ENCODE measurements at places on chromosomes 13 and 19.

DNA sequence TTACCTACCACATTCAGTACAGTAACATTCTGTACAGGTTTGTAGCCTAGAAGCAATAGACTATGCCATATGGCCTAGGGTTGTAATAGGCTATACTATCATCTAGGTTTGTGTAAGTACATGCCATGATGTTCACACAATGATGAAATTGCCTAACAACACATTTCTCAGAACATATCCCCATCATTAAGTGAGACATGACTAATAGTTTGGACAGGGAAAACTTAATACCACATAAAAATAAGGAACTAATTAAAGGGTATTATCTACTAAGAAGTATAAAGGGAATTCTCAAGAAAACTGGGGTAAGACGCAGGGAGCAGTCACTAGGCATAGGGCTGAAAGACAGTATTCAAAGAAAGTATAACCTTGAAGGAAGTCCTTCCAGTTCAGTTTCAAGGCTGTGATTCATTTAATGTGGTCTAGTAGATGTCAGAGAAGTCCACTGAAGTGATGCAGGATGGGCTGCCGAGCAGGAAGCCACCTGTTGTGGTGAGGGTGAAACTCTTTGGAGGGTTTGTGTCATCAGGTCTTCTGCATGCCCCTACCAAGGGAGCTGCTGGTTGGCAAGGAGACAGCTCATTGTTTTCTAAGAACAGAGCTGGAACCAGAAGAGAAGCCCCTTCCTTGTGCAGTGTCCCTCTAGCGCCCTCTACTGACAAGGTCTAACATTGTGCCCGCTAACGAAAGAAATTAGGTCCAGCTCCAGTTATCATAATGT lies 122.9 kb downstream of the OLFM4 start:
- no peak for DNase-seq

DNA sequence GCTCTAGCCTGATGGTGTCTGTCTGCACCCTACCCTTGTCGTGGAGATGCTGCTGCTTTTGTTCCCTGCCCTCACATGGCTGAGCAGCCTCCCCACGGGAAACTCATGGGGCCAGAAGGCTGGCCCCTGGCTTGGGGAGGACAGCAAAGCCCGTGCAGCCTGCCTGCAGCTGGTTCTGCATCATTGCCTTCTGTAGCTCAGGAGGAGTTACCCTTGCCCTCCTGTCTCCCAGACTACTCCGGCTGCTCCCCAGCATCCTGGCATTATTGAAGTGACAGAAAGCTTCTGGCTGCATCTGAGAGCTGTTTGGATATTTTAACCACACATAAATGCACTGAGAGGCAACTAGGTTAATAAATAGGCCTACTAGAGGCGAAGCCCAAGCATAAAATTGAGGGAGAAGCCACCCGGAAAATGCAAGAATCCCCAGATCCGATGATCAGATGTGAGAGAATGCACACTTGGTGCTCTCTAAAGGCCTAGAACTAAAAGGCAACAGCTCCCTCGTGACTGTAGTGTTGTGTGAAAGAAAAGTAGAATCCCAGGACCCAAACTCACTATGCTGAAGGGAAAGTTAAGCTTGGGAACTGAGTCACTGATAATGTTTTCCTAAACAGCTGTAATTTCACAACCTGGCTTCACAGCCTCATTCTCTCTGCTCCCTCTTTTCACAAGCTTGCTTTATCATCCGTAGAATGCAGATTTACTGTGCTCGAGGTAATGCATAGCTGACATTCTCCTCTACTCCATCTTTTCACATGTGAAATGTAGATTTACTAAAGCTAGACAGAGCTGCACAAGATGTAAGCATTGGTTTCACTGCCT lies 110.8 kb downstream of the TNFRSF19 start:
- DNase-seq = no peak

DNA sequence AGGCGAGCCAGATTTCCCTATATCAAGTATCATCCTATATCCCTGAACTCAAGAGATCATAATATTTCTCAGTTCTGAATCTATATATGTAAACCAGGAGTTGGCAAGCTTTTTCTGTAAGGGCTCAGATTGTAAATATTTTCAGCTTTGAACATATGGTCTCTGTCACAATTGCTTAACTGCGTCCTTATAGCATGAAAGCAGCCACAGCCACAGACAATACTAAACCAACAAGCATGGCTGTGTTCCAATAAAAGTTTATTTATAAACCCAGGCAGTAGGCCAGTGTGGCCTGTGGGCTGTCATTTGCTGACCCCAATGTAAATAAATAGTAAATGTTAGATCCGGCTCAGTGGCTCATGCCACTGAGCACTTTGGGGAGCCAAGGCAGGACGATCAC lies 12.2 kb upstream of the MYH14 start:
- no peak for DNase-seq

DNA sequence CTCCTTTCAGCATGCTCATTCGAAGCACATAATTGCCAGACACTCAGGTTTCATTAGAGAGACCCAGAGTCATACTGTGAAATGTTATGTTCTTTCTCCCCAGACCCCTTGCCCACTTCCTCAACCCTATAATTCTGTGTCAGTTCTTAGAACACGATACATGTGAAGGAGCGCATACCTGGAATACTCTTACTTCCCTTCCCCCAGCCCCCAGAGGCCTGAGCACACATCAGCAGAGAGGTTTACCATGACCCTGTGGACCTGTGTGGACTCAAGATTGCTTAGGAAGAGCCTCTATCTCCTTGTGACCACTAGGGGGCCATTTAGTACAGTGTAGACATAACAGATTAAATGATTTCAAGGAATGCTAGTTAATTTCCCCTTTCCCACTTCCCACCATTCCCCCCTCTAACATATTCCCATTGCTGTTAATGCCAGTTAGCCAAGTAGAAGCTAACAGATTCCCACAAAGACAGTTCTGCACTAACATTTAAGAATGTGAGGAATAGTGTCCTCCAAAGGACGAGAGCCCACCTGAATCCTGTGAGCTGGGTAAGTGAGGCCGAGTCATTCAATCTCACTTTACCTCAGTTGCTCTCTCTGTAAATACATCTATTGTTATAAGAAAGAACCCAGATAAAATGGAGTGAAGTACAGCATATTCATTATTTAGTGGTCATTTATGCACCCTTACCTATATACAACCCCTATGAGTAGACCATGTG lies 154.2 kb upstream of the MAB21L1 start:
- no peak for DNase-seq

GRCh38 chr19:46616631-46617322 lies 8.1 kb downstream of the PTGIR start:
- peak; percentile 47 for DNase-seq

DNA sequence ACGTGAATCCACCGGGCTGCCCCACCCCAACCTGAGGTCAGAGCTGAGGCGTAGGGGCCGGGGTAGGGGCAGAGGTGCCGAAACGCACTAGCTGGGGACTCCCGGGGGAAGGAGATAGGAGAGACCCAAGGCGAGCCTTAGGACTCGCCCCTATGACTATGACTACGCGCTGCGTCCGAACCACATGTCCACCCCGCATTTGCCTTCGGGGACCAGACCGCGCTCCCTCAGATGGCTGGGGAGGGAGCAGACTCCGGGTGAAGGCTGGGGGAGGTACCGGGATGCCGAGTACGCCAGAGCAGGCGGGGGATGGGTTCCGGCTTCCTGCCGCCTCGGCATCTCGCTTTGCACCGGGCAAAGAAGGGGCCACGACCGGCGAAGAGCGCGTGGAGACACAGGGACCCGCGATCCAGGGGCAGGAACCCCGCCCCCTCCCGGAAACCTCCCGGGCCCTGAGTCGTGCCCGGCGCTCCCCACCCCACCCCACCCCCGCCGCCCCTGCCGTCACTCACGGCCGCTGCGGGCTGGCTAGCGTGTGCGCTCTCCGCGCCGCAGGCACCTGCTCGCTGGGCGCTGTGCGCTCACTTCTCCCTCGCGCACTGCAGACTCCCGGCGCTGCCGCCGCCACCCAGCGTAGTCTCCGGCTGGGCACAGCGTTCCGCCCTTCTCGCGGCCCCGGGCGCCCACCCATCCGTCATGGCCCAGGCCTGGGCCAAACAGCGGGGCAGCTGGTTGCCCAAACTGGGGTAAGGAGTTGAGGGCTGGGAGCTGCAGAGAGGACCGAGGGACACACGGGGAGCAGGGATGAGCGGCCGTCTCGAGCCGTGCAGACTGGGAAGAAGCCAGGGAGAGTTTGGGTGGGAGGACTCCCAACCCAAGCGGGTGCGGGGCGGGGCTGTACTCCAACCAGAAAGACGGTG lies 622 bp upstream of the VSTM2B start:
- DNase-seq = no peak

GRCh38 chr13:54927538-54927937 lies 1898.9 kb downstream of the OLFM4 start:
- DNase-seq = no peak

- DNase-seq = no peak
These were observed 317.9 kb downstream of the MTUS2 start for GRCh38 chr13:29137995-29138394.

GRCh38 chr19:10965398-10965797 lies 4.6 kb downstream of the SMARCA4 start:
- no peak for DNase-seq

- DNase-seq = no peak
These were observed 150.0 kb downstream of the KLF12 start for GRCh38 chr13:73984201-73984600.

Measured in CD4-positive, alpha-beta T cell treated with Interferon gamma for 1 hour (primary cell).